Hematopoietic multipotent progenitor cell treated with erythropoietin and hydrocortisone succinate and interleukin-3 and kit ligand, for 6 days (in vitro differentiated cells): ENCODE measurements at places on chromosomes 1 and 21.

- DNase-seq: no peak
Observed at GRCh38 chr1:228786361-228787129, 51.3 kb downstream of the RHOU start.

DNA sequence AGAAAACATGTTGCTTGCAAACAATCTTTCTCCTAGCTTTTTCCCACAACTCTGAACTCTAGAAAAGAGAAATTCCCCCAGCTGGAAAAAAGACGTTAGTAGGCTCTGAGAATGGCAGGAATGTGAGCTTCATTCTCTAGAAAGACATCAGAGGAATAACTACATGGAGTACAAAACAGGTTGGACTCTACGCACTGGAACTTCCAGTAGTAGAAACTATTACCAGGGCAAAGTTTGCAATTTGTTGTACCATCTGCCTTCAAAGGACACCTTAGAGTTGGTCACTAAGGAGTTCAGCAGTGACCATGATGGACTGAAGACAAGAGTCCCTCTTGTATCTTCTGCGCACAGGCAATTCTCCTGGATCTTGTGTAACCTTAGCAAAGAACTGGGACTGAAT is 60.9 kb downstream of the SLC35D1 start:
- DNase-seq: no peak

DNA sequence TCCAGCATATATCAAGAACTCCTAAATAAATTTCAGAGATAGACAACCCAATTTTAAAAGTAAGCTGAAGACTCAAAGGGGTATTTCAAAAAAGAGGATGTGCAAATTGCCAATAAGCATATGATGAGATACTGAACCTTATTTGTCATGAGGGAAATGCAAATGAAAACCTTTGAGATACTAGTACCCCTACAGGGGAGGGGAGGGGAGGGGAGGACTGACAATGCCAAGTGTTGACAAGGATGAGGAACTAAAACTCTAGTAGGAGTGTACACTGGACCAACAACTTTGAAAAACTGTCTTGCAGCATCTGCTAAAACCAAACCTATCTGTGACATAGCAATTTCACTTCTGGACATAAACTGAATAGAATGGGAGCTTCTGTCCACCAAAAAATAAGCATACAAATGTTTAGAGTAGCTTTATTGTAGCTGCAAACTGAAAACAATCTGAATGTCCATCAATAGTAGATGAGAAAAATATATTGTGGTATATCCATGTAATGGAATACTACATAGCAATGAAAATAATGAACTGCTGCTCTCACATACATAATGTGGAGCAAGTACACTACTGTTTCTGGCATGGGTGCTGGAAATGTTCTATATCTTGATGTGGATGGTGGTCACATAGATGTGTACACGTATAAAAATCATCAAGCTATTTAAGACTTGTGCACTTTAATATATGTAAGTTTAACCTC is 57.2 kb downstream of the CDK18 start:
- DNase-seq: no peak

GRCh38 chr1:99537886-99538617 is 107.9 kb upstream of the PALMD start:
- no peak for DNase-seq

GRCh38 chr21:28704746-28705145 is 287.9 kb downstream of the LTN1 start:
- DNase-seq: no peak

- no peak for DNase-seq
Observed at GRCh38 chr1:180239145-180240096, 9.4 kb downstream of the LHX4 start.

DNA sequence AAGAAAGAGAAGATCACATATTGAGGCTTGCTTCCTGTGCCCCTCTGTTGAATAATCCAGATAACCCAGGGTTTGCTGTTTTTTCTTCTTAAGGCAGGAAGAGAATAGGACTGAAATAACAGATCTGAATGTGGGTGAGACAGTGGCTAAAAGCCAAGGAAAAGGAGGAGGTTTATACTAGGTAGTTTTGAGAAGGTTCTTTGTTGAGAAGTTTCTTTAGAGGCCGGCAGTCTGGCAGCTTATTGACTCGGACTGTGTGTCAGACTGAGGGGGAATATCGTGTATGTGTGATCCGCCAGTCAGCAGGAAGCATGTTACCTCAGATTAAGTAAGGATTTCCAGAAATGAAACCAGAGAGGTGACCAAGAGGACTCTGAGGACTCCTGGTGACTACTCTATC is 119.8 kb downstream of the PLA2G4A start:
- peak; percentile 8 for DNase-seq

GRCh38 chr1:77511440-77511840 is 171.0 kb downstream of the ZZZ3 start:
- no peak for DNase-seq

DNA sequence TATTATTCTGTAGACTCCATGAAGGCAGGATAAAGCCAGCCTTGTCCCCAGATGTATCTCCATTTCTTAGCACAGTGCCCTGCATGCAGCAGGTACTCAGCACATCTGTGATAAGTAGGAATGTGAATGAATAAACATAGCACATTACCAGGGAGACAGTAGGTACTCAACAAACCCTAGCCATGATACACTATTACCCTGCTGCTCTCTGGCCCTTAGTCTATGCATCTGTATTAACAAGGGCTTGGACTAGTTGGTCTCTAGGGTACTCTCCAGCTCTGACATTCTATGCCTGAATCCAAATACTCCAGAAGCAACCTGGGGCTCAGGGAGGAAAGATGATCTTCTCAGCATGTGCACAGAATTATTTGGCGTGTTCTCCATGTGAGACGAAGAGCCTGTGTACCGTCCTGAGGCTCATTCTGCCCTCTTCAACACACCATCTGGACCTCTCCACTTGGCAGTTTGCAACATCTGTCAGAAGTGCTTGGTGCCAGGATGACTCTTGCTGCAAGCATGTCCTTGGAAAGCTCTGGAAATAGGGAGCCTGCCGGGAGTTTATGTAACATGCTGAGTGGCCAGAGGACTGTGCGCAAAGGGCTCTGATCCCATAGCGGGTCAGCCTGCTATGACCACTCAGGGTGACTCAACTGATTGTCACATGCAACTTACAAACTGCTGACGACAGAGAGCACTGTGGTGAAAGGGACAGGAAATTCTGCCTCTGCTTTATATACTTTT is 228.2 kb upstream of the USP24 start:
- DNase-seq: no peak

DNA sequence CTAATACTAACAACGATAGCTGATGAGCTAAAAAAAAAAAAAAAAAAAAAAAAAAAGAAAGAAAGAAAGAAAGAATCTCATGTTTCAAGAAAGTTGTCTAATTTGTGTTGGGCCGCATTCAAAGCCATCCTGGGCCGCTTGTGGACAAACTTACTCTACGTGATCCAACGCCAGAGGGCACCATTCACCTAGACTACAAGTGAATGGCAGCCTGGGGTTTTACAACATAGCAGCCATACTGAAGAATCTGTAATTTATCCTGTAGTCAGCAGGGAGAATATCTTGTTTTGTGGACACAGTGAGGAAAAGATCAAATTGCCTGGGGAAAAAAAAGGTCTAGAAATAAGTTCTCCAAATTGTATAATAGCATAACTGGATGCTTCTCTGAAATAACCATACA is 47.0 kb downstream of the CYP2J2 start:
- DNase-seq: peak; percentile 85

DNA sequence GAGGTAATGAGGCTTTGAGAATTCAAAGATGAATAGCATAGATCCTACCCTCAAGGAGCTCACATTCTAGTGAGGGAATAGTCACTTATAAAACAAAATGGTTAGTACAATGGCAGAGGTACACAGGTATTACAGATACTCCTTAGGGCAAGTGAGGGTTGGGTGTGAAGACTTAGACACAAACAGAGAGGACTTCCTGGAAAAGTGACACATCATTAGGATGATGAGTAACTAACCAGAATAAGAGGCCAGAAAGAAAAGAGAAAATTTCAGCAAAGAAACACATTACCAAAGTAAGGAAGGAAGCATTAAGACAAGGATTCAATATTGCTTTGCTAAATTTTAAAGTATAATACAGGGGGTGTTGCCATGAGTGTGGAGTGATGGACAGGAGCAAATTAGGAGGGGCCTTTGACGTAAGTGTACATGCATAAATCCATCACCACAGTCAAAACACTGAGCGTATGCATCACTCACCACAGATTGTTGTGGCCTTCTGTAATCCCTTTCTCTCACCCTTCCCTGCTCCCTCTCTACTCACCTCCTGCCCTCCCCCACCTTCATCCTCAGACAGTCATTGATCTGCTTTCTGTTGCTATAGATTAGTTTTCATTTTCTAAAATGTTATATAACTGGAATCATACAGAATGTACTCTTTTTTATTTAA is 7.9 kb downstream of the CD53 start:
- peak; percentile 38 for DNase-seq

- DNase-seq: no peak
Observed at GRCh38 chr1:66462313-66462712, 71.6 kb upstream of the SGIP1 start.

DNA sequence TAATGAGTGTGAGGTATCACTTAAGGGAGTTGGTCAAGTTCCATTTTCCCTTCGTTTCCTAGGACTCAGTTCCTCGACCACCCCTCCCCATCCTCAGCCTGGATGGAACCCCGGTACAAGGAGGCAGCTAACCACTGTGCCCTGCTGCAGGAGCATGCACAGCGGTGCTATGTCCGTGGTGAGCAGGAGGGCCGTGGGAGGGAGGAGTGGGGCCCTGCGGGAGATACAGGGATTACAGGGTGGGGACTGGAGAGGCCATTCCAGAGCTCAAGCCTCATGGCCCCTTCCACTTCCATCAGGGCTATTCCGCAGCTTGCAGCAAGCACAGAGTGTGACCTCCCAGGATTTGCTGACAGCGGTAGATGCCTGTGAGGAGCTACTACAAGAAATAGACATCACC is 25.8 kb downstream of the HYI start:
- DNase-seq: no peak

DNA sequence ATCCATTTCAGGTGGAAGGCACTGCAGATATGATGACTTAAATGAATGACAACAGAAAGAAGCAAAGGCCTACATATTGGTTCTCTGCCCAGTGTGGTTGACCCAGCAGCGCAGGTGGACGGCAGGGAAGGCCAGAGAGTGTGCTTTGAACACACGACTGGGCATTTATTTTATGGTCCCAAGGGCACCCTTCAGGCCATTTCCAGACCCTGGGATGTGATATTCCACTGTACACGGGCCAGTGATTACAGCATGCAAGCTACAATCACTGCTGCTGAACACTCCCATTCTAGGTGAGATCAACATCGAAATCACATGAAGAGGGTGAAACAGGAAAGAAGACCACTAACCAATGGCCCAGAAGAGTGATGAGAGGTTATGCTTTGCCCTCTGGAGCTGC is 33.8 kb downstream of the PCNX2 start:
- DNase-seq: no peak
